ENCODE measurements at places on chromosomes 6 and 20. TPM values are rescaled to one million over a fixed set of nuclear protein-coding genes. Genes with fewer than 3 reads are reported as not detected.

Gene NKAIN4
- total RNA-seq, result 9.6 TPM

DNA sequence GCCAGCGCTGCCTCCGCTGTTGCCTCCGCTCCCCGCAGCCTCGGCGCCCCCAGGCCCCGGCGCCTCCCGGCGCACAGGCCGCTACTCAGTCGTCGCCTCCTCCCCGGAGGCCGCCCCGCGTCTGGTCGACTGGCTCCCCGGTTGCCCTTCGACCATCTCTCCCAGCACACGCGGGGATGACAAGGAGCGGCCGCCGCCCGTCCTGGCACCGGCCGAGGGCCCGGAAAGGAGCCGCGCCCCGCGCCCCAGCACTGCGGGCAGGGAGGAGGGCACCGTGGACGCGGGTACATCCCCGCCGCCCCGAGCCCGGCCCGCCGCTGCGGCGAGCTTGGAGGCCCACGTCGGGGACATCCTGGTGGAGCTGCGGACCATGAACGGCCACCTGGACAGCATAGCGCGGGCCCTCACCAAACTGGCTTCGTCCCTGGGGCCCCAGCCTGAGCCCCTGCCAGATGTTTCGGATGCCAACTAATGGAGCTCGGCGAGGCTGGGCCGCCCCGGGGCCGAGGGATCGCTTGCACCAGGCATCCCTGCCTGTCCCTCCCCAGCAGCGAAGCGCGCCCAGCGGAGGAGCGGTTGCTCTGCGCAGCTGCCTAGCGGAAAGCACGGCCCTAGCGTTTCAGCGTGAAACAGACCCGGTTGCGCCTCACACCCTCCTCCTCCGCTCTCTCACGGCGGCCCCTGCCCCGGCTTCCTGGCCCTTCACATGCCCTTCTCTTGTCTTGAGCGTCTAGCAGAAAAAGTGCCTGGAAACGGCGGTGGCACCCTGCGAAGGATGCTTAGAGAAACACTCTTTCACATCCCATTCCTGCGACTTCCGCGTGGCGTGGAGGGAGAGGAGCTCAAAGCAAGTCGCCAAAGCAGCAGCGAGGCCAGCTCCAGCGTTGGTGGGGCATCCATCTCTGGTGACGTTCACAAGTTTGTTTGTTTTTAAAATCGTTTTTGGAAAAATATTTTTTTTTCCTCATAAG lies 285.8 kb upstream of the SUPT3H start:
- H3K4me1 ChIP-seq, result peaks cover 28% of the 10 kb centered on the region
- peaks cover 59% of the 10 kb centered on the region for H3K27me3 ChIP-seq
- no peaks in the 10 kb centered on the region for H3K36me3 ChIP-seq
- H3K27ac ChIP-seq, result no peak overlapping the region
- DNase-seq, result peak; percentile 76

Gene ZFP57
- total RNA-seq, result 6.4 TPM

DNA sequence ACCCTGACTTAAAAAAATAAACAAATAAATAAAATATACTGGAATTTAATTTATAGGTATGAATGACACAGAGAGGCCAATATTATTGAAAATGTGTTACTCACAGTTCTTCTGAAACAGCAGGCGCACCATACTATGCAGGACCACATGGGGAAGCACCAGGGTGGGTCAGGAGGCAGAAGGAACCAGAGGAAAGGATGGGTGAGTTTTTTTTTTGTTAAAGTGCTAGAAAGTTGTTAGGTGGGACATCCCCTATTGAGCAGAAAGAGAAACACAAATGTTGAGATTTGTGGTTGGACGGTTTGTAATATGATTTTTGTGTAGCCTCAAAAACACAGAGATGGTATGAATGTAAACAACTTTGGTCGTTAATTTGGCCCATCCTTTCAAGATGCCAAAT lies 26.0 kb downstream of the PTPRA start:
- no peak for DNase-seq
- no peak overlapping the region for H3K27ac ChIP-seq
- H3K4me1 ChIP-seq, result no peaks in the 10 kb centered on the region
- peaks cover 23% of the 10 kb centered on the region for H3K36me3 ChIP-seq

GRCh38 chr6:118325220-118325860 lies 222.8 kb upstream of the PLN start:
- peaks cover 28% of the 10 kb centered on the region for H3K4me1 ChIP-seq
- no peak for DNase-seq
- H3K4me3 ChIP-seq, result no peak overlapping the region
- H3K27me3 ChIP-seq, result no peaks in the 10 kb centered on the region

DNA sequence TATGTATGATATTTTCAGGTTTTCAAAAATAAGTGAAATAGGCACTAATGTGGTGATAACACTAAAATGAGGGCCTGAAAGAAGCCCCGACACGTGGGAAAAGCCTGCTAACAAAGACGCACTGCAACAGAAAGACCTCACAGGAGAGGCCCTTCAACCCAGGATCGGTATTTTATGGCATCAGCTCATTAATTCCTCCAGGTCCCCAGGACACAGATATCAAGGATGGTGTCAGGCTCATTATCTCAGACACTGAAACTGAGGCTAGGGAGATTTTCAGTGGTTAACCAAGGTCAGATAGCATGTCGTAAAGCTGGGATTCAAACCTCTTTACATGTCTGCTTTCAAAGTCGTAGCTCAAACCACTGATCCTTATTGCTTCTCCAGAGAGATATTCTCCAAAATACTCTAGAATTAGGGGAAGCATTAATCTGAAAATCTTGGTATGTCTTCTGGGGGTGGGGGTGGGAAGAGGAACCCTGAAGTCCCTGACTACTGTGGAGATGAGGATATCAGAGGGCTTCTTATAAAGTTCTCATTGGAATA lies 64.1 kb downstream of the PPP1R3G start:
- no peak overlapping the region for H3K27ac ChIP-seq
- no peaks in the 10 kb centered on the region for H3K36me3 ChIP-seq
- no peaks in the 10 kb centered on the region for H3K27me3 ChIP-seq
- peaks cover 2% of the 10 kb centered on the region for H3K4me1 ChIP-seq
- no peak for DNase-seq
- no peak overlapping the region for H3K4me3 ChIP-seq

GRCh38 chr20:61698598-61699494 lies 366.8 kb downstream of the TAF4 start:
- no peaks in the 10 kb centered on the region for H3K4me1 ChIP-seq
- H3K27ac ChIP-seq, result no peak overlapping the region
- H3K36me3 ChIP-seq, result no peaks in the 10 kb centered on the region
- H3K4me3 ChIP-seq, result no peak overlapping the region

Gene DNAH8
- total RNA-seq, result not detected

DNA sequence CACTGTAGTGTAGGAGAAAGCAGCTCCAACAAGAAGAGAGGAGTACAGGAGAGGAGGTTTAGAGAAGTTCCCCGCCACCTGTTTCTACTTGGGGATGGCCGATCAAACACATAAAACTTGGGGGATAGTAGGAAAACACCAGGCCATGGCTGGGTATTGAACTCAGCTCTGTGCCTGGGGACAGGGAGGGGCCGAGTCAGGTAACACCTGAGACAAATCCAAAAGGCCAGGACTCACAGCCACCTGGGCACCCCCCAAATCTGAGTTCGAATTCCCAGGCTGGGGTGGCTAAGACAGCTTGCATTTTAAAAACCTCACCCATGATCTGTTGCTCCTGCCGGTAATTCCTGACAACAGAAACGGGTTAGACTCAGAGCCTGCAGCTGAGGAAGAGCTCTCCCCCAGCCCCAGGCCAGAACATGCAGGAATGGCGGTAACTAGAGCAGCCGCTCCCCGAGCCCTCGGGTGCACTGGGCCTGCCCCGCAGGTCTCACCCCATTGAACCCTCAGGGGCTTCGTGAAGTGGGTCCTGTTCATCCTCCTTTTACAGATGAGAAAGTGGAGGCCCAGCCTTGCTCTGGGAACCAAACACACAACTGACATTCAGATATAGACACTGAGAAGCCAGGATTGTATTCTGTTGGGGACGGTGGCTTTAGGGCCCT lies 61.0 kb downstream of the TCP11 start:
- peak; percentile 5 for DNase-seq
- no peaks in the 10 kb centered on the region for H3K27me3 ChIP-seq
- no peak overlapping the region for H3K4me3 ChIP-seq

- peak; percentile 30 for DNase-seq
- H3K27ac ChIP-seq, result no peak overlapping the region
- peak overlapping the region; percentile 37 for H3K4me3 ChIP-seq
- H3K27me3 ChIP-seq, result peaks cover 45% of the 10 kb centered on the region
Observed at GRCh38 chr6:161444464-161444863, 170.6 kb upstream of the AGPAT4 start.

Gene CAGE1
- total RNA-seq, result 0.11 TPM

DNA sequence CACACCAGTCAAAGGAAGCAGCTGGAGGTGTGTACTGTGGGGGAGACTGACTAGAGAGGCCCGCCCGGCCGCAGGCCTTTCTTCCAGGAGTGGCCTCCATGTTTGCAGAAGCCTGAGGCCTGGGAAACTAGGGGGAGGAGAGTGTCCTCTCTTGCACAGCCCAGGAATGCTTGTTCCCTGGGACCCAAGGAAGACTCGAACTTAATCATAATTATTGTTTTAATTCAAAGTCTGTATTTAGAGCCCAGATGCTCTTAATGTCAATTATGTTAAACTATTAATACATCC lies 23.1 kb downstream of the BNIP5 start:
- DNase-seq, result no peak
- no peaks in the 10 kb centered on the region for H3K36me3 ChIP-seq
- H3K4me3 ChIP-seq, result no peak overlapping the region
- H3K4me1 ChIP-seq, result peaks cover 5% of the 10 kb centered on the region

- no peak overlapping the region for H3K4me3 ChIP-seq
- no peak for DNase-seq
- no peaks in the 10 kb centered on the region for H3K4me1 ChIP-seq
- H3K36me3 ChIP-seq, result no peaks in the 10 kb centered on the region
Observed at GRCh38 chr20:3697588-3698305, 14.7 kb downstream of the SIGLEC1 start.

DNA sequence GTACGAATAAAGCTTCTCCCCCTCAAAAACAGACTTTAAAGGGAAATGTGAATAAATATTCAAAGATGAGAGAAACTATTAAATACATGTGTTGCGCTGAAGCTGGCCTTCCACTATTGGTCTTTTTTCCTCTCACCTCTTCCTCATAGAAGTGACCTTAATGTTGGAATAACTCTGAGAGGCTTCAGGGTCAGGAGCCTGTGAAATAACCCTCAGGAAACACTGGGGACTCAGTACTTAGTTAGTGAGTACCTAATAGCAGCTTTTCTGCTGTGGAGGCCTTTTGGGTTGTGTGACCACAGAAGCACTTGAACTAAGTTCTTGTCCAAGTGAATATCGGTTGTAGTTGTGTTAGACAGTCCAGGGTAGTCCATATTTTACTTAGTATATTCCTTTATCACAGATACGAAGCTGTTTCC lies 799 bp upstream of the SHPRH start:
- H3K4me3 ChIP-seq, result peak overlapping the region; percentile 86
- H3K4me1 ChIP-seq, result peaks cover 29% of the 10 kb centered on the region
- DNase-seq, result no peak
- peak overlapping the region; percentile 82 for H3K27ac ChIP-seq
- peaks cover 5% of the 10 kb centered on the region for H3K27me3 ChIP-seq

GRCh38 chr6:33700391-33701050 lies 11.0 kb downstream of the UQCC2 start:
- no peaks in the 10 kb centered on the region for H3K27me3 ChIP-seq
- H3K27ac ChIP-seq, result no peak overlapping the region
- H3K4me1 ChIP-seq, result peaks cover 24% of the 10 kb centered on the region
- no peak overlapping the region for H3K4me3 ChIP-seq
- peaks cover 41% of the 10 kb centered on the region for H3K36me3 ChIP-seq
- DNase-seq, result peak; percentile 86

- no peak for DNase-seq
- no peaks in the 10 kb centered on the region for H3K27me3 ChIP-seq
- H3K4me1 ChIP-seq, result peaks cover 3% of the 10 kb centered on the region
- H3K27ac ChIP-seq, result no peak overlapping the region
Observed at GRCh38 chr6:144179237-144179636, 28.9 kb downstream of the STX11 start.

Gene HAO1
- 0.09 TPM for total RNA-seq

- no peak overlapping the region for H3K4me3 ChIP-seq
- H3K4me1 ChIP-seq, result peaks cover 3% of the 10 kb centered on the region
- DNase-seq, result peak; percentile 23
- no peak overlapping the region for H3K27ac ChIP-seq
- H3K36me3 ChIP-seq, result peaks cover 2% of the 10 kb centered on the region
Observed at GRCh38 chr6:167046861-167047495, 47.8 kb downstream of the CEP43 start.

DNA sequence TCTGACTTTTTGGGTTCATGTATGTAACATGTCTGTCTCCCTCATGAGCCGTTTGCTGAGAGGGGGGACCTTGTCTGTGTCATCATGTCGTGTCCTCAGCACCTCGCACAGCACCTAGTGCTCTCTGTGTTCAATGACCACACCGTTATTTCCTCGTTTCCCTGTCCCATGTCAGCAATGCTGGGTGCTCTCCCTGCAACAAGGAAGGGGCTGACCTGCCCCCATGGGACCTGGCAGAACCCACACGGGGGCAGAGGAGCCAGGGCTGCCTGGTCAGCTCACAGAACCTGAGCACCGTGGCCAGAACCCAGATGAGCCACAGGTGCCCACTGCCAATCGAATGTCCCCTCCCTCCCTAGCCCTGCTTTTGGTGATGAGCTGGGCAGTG lies 7.3 kb downstream of the ADA start:
- peak overlapping the region; percentile 92 for H3K27ac ChIP-seq
- H3K4me3 ChIP-seq, result no peak overlapping the region
- DNase-seq, result no peak
- H3K27me3 ChIP-seq, result no peaks in the 10 kb centered on the region

GRCh38 chr6:70551566-70551965 lies 15.2 kb upstream of the SDHAF4 start:
- H3K27ac ChIP-seq, result no peak overlapping the region
- peaks cover 12% of the 10 kb centered on the region for H3K4me1 ChIP-seq
- no peaks in the 10 kb centered on the region for H3K27me3 ChIP-seq
- DNase-seq, result no peak

DNA sequence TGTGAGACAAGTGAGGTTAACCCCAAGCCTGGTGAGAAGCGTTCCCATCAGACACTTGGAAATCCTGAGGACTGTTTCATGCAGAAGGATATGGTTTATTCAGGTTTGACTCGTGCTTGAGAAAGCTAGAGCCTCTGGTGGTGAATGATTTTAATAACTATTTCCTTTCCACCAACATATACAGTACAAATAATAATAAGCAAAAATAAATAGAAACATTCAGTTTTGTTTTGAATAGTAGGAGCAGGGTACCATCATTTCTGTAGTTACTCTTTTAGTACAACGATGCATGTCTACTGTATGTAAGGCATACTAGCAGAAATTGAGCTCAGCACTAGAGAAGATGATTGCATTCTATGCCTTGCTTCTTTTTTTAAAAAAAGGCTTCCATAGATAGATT lies 33.5 kb downstream of the PLG start:
- no peak overlapping the region for H3K27ac ChIP-seq
- H3K4me3 ChIP-seq, result no peak overlapping the region
- no peaks in the 10 kb centered on the region for H3K4me1 ChIP-seq
- DNase-seq, result no peak
- H3K36me3 ChIP-seq, result no peaks in the 10 kb centered on the region

DNA sequence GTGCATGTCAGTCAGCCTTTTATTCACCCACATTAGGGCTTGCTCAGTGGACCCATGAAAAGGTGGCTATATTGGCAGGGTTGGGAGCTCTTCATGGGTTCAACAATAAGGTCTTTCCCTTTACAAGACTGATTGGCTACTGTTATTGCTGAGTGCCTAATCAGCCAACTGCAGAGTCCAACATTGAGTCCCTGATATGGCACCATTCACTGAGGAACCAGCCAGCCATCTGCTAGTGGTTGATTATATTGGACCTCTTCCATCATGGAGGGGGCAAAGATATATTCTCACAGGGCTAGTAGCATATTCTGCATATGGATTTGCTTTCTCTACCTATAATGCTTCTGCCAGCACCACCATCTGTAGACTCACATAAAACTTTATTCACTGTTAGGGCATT lies 69.9 kb downstream of the CDKAL1 start:
- H3K4me1 ChIP-seq, result peaks cover 20% of the 10 kb centered on the region
- no peak overlapping the region for H3K4me3 ChIP-seq
- no peaks in the 10 kb centered on the region for H3K27me3 ChIP-seq
- no peak for DNase-seq

All from WTC11 (cell line).